ENCODE measurements at places on chromosomes 2 and 18.
A peak's percentile ranks its signal among the peaks of the same experiment; 100 is the strongest.

DNA sequence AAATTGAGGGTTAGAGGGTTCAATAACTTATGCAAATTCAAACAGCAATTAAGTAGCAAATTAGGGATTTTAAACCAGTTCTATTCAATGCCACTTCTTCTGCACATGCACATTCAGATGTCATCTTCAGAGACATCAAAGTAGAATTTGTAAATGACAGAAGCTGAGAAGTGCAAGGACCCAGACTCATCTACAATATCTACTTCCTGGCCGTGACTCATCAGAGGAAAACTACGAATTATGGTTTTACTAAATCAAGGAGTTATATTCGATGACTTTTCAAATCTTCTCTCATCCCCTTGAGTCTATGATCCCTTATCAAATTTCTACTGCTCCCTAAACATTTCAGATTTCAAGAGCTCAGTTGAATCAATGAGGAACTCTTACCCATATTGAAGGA, 20.0 kb upstream of the STAT4 start:
- DNase-seq: no peak

GRCh38 chr2:239762655-239763269, 262.4 kb downstream of the NDUFA10 start:
- DNase-seq: no peak

- DNase-seq: no peak
These were observed 11.2 kb downstream of the ARID5A start for GRCh38 chr2:96547731-96548171.

GRCh38 chr2:41736586-41736985, 311.2 kb upstream of the PKDCC start:
- no peak for DNase-seq

DNA sequence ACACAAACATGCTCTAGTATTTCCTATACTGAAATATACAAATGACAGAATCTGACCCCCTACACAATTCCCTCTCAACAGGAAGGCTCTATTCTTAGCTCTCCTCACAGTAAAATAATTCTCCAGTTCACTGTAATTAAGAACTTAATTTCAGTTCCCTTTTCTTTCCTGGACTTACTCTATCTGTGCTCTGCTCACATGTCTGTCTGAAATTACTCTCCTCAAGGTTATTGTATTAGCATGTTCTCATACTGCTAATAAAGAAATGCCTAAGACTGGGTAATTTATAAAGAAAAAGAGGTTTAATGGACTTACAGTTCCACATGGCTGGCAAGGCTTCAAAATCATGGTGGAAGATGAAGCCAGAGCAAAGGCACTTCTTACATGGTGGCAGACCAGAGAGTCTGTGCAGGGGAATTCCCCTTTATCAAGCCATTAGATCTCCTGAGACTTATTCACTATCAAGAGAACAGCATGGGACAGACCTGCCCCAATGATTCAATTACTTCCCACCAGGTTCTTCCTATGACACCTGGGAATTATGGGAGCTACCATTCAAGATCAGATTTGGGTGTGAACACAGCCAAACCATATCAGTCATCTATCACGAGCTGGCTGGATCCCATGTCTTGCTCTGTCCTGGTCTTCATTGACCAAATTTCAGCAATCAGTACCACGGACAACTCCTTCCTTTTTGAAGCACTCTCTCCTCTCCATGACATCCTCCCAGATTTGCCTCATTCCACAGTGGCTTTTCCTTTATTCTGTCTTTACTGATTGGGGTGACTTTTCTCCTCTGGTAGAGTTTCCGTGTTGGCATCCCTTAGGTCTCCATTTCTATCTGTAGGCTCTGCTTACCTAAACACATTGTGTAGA, 110.9 kb downstream of the GALR1 start:
- DNase-seq: no peak

- no peak for DNase-seq
These were observed 61.5 kb upstream of the NEDD4L start for GRCh38 chr18:57982372-57983021.

DNA sequence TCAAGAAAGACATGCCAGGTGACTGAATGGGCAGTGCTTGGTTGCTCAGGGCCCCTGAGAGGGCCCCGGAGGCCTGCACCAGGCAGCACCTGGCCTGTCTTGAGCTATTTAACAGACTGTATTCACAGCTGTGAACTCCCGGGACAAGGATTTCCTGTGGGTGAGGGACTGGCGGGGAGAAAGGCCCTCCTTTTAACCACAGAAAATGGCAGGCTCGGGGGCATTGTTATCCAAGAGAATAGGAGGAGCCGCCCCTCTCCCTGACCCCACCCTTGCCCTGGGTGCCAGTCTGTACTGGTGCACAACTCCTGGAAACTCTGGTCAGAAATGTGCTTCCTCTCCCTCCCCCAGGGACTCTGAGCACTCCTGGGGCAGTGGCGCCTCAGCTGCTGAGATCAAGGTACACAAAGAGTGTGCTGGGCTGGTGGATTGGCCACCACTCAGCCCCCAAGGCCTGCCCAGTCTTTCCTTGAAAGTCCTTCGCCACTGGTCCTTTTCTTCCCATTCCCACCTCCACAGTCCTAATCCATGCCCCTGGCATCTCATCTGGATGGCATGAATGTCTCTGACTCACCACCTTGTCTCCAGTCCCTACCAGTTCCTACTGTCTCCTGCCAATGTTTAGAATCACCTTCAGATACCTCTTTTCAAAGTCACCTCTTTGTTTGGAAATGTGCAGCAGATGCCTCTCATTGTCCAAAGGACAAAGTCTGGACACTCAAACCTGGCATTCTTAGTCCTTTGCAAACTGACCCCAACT, 19.6 kb upstream of the EPAS1 start:
- DNase-seq: no peak

DNA sequence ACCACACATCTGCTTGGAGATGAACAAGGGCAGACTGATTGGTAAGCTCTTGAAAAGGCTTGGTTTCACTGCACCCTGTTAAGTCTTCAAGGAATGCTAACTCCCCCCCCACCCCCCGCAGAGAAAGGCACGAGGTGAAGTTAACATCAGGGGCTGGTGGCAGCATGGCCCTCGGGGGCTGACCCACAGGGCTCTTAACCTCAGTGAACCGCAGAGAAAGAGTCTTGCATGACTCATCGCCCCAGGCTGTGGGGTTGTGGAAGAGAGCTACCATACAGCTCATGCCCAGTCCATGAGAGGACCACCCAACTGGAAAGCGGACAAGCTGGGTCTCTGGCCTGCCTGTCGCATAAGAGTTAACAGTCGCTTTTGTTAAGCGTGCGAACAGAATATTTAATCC, 10.6 kb upstream of the CEP68 start:
- no peak for DNase-seq

DNA sequence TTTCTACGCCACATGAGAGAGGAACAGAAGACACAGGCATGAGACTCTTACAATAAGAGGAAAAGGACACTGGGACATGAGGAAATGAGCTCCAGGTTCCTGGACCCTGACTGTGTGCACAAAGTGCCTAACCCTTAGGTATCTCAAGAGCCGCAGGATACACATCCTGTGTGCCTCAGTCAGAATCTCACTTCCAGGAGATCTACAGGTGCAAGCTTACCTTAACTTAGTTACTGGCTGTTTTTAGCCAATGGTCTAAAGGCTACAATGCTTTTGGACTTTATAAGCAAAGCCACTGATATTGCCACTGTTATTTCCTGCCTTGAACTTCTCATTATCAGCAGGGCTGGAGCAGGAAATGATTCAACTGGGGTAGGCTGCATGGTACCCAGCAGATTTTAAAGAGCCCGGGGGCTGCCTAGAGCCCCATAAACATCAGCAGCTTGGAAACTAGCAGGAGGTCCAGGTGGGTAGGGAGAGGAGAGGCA, 254.4 kb downstream of the ZNF521 start:
- DNase-seq: no peak

DNA sequence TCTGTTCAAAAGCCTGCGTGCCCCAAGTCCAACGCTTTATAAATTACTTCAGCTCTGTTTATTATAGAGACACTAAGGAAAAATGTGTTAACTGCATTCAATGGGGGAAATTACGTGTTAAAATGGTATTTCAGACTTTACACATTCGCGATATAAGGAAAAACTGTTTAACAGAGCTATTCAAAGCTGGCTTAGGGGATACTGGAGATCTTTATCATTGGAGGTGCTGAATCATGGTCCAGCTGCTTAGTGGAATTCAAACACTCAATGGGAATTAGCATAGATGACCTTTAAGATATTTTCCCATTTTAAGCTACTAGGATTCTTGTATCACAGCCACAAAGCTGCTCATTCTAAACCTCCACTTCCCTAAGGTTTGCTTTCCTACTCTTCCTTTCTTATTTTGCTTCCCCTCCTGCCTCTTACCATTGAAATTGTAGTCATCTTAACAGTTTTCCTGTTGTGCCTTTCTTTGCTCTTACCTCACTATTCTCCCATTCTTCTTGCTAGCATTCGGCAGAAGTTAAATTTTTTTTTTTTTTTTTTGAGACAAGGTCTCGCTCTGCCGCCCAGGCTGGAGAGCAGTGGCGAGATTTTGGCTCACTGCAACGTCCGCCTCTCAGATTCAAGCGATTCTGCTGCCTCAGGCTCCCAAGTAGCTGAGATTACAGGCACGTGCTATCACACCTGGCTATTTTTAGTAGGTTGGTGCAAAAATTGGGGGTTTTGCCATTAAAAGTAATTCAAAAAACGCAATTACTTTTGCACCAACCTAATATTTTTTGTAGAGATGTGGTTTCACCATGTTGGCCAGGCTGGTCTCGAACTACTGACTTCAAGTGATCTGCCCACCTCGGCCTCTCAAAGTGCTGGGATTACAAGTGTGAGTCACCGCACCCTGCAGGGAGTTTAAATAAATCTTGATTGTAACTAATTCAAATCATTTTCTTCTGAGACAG, 6.5 kb downstream of the SULT6B1 start:
- DNase-seq: no peak

GRCh38 chr18:32761231-32761630, 11.6 kb downstream of the KLHL14 start:
- DNase-seq: no peak

- DNase-seq: no peak
These were observed 136.5 kb downstream of the MREG start for GRCh38 chr2:215876937-215877238.

DNA sequence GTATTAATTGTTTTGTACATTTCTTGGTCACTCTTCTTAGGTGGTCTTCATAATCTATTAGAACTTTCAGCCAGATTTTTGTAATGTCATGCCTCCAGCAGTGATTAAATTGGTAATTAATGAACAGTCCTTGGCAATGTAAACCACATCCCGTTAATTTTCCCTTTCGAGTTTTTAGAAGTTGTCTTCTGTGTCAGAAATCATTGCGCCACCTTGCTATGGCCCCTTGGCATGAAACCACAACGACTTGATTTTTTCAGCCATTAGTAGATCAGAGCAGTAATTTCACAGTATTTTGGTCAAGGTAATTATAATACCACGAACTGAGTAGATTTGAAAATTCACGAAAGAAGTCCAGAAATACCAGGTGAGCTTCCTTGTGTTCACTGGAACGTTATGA, 86.0 kb upstream of the OTX1 start:
- no peak for DNase-seq

GRCh38 chr2:165469417-165469816, at the start of gene CSRNP3:
TSS of gene CSRNP3 (plus strand) at chr2:165469698. CDS start at chr2:165595066, 125,368 bp downstream.
- no peak for DNase-seq

GRCh38 chr2:199848389-199849130, 2.4 kb downstream of the FTCDNL1 start:
- no peak for DNase-seq

- no peak for DNase-seq
These were observed 60.9 kb downstream of the STK39 start for GRCh38 chr2:168186452-168186851.

- no peak for DNase-seq
These were observed 276.5 kb upstream of the NRP2 start for GRCh38 chr2:205405752-205406151.

- no peak for DNase-seq
These were observed 59.1 kb upstream of the BOD1L2 start for GRCh38 chr18:57087644-57088376.

DNA sequence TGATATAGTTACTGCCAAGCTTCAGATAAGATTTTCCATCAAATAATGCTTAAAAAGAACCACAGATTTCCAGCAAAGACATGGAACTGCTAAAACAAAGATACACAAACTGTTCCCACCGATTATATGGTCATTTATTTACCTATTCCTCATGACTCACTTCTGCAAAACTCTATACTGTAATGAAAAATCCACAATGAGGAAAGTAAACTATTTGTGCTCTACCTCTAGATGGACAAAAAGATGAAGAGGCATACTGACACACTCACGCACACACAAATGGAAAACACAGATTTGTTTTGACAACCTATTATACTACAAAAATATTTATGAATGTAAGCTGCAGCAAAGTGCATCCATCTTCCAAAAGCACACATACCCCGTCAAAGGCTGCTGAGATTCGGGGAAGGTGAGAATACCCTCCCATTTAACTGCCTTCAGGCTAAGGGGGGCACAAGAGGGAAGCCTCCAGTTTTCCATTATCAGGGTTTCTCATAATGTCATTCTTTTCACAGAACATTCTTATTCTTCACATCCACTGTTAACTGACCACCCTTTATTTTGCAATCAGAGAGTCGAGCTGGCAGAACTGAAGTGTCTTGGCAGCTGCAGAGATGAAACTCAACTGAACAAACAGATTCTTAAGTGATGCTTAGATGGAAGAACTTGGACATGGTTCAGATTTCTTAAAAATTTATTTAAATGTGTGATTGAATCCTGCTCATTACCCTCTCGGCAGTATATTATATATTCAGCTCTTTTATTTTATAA, 115.9 kb upstream of the TANK start:
- DNase-seq: no peak

GRCh38 chr2:86050301-86050700, 55.4 kb downstream of the POLR1A start:
- no peak for DNase-seq

DNA sequence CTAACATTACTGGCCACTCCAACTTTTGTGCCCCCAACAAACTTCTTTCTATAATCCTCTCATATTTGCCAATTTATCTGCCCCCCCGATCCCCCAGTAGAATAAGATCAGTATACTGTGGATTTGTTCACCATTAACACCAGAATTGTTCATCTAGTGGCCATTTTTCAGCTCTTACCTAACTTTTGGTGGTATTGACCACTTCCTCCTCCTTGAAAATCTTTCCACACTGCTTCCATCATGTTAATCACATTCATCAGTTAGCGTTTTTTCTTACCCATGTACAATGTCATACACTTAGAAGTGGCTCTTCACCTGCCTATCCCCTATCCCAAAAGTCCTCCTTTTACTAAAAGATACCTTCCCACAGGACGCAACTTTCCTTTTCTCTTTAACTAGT, 6.1 kb downstream of the IMPACT start:
- no peak for DNase-seq

- DNase-seq: peak; percentile 56
These were observed 56.6 kb downstream of the CLHC1 start for GRCh38 chr2:55175254-55176093.

- no peak for DNase-seq
These were observed 56.4 kb upstream of the SPP2 start for GRCh38 chr2:233994151-233994550.

- no peak for DNase-seq
These were observed 159.0 kb downstream of the BCL11A start for GRCh38 chr2:60394463-60394862.

GRCh38 chr18:32482117-32482516, 11.4 kb upstream of the GAREM1 start:
- no peak for DNase-seq
